ENCODE measurements at places on chromosomes 7 and 10. TPM values are rescaled to one million over a fixed set of nuclear protein-coding genes. Genes with fewer than 3 reads are reported as not detected.

Gene SH2D4B
- not detected for total RNA-seq

DNA sequence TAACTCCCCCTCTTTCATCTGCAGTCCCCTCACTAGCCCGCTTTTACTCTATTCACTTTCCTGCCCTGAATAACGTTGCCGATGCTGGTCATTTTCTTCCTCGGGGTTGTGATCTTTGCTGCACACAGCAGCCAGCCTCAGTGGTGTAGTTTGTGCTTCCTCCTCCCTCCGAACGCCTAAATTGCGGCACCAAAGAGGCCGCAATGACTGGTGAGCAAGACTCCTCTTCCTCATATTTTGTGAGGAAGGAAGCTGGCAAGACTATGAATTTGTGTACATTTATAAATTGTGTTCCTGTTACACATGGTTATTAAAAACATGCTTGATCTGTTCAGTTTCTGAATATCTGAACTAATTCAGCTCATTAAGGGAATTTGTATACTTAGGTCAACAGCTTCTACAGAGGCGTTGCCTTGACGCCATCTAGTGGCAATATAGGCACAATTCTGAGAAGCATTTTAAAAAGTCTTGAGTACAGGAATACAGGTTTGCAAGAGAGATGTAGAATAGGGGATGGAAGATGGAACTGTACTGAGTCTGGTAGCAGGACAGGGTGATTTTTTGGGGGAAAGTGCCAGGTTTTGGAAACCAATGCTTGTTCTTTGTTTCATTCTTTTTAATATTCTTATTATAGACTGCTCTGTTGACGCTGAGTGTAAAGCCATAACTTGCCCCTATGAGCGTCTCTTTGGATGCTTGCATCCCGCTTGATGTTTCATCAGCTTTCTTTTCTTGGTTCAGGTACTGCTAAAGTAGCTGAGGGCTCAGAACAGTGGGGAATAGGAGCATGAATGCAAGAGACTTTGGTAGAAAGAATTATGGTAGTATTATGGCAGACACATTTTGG is 4.1 kb upstream of the TAS2R5 start:
- DNase-seq = no peak

- DNase-seq = no peak
These were observed 11.7 kb upstream of the TBRG4 start for GRCh38 chr7:45122975-45123860.

DNA sequence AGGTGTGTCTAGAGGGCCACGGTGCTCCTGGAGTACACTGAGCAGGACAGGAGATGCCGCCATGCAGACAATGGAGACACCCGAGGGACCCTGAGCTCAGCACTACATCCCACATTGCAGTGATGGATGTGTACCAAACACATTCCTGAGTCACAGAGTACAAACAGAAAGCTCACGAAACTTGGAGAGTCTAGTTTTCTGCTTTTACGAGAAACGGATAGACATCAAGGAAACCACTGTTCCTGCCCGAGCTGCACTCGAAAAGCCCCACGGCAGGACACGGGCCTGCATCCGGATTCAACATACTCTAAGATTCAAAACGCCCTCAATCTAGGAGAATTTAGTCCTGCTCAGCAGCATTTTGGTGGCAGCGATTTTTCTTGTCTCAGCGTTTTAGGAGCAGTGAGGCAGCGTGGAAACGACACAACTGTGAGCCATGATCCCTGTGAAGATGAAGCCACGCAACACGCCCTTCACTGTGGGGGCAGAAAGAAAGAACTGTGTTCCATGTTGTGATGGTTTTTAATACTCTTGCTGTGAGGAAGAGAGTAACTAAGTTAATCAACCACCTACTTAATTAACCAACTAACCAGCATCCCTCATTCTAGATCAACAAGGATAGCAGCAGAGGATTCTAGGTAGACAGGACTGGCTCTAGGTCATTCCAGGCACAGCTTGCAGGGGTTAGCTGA is 3.2 kb downstream of the TNS3 start:
- no peak for DNase-seq

Gene ODAD2
- total RNA-seq = 1.1 TPM

GRCh38 chr10:21496343-21497176 is 28.9 kb downstream of the SKIDA1 start:
- DNase-seq = peak; percentile 58

GRCh38 chr10:35208536-35208935 is 81.9 kb downstream of the CREM start:
- no peak for DNase-seq

GRCh38 chr7:11436773-11437524 is 395.0 kb downstream of the THSD7A start:
- DNase-seq = no peak

Gene EVX1
- total RNA-seq = 0.43 TPM

DNA sequence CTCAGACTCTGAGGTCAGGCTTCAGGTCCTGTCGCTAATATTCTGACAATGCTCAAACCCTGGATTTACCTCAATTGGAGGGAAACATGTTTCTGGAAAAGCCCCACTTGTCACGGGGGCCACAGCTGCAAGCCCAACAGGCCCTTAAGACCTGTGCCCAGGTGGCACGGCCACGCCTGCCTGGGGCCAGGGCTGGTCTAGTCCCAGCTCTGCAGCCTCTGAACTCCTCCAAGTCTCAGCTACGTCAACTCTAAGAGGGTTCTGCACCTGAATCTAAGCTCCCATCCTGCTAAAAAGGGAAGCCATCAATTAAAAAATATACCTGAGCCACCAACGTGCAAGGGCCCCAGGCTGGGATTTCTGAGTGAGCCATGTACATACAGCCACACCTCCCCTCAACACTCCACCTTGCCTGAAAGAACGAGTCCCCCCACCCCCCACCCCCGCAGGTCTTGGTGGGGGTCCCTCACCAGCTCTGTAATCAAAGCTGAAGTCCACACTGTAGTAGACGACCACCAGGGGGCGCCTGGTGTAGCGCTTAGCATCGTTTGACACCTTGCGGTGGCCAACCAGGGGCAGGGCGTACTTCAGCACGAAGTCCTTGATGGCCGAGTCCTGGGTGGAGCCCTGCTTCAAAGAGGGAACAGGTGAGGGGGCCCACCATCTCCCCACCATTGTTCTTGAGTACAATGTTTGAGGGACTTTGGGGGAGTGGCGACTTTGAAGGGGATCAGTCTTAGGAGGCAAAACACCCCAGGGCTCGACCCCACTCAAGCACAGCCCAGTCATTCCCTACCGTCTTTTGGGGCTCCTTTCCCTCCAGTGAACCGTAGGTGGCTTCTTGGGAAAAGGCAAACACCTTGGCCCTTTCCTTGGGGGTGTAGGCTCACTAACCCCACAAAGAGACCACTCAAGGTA is 22.6 kb downstream of the PDIA4 start:
- peak; percentile 74 for DNase-seq

Gene POR
- 118 TPM for total RNA-seq

- no peak for DNase-seq
These were observed 209.9 kb downstream of the USP6NL start for GRCh38 chr10:11401264-11402235.

Gene MKX
- 1.2 TPM for total RNA-seq

DNA sequence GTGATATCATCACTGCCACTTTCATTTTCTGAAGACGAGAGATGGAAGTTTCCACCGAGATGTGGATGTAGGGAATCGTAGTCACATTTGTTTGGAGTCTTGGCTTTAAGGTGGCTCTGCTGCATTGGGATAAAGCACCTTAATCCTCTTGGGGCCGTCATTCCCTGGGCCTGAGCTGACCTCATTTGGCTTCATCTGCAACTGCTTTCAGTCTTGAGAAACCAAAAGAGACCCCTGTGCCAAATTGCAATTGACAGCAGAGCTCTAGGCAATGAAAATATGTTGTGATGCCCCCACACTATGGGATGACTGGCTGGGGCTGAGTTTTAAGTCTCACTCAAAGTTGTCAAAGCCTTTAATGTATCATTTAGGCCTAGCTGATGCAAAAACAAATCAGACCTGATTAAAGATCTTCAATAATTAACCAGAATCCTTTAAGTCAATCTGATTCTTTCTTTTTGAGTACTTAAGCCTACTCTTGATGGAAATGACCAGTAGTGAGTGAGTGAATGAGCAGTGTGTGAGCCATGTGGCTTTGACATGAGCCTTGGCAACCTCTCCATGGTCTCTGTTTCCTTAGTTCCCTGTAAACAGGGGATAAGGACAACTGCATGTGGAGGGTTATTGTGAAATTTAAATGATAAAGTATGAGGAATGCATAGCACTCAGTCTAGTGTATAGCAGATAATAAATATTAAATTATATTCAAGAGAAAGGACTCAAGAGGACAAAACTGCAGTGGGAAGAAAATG is 155.0 kb downstream of the BMPER start:
- no peak for DNase-seq

DNA sequence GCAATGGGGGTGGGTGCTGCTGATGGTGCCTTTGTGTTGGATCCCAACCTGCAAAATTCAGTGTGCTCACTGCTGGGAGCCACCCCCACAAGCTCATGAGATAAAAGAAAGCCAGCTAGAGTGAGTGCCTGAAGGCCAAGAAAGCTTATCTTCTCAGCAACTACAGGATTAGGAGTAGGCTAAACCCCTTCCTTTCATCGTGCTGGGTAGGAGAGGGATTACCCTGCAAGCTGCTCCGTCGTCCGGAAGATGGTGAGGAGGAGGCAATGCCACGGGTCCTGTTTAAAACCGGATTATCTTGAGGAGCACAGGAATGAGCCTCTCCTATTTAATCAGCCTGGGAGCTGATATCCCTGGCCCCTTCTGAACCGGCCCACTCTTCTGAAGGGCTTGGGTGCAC is 258.0 kb downstream of the GALNT17 start:
- DNase-seq = no peak

GRCh38 chr7:150954986-150955518 is 23.1 kb downstream of the KCNH2 start:
- no peak for DNase-seq

Gene CTAGE4
- total RNA-seq = 7.3 TPM
